CD4-positive, alpha-beta T cell treated with Interleukin-6 at 100 ng/mL for 8 hours (primary cell): ENCODE measurements at places on chromosomes 7 and 10.

DNA sequence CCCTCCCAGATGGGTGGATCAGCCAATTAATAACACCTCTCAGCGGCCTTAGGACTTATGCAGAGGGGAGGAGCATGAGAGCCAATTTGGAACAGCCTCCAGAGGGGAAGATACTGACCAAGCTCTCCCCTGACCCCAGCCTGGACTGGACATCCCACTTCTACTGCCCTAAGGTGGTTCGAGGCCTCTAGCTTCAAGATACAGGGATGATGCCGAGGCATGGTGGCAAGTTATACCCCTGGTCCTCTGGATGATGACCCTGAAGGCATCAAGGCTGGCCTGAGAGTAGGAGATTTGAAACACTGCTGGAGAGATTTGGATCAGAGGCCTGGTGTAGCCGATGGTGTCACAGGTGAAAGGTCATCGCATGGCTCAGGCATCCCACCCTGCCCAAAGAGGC, 3.2 kb downstream of the CDH23 start:
- DNase-seq, result no peak

GRCh38 chr10:133465950-133466474, 12.3 kb downstream of the SCART1 start:
- no peak for DNase-seq

DNA sequence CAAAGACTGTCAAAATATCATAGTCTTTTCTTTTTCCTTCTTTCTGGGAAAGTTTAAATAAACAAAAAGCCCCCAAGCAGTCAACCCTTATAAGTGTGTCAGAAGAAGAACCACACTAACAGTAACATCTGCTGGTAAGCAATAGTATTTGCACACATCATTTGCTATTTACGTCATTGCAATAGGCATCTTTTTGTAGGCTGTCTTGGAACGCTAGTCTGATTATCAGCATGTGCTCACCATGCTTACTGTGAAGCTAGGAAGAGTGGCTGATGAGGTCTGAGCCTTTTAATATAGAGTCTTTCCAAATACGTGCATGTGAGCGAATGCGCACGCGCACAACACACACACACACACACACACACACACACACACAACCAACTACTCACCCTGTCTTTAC, 599.0 kb upstream of the TPK1 start:
- DNase-seq, result no peak

DNA sequence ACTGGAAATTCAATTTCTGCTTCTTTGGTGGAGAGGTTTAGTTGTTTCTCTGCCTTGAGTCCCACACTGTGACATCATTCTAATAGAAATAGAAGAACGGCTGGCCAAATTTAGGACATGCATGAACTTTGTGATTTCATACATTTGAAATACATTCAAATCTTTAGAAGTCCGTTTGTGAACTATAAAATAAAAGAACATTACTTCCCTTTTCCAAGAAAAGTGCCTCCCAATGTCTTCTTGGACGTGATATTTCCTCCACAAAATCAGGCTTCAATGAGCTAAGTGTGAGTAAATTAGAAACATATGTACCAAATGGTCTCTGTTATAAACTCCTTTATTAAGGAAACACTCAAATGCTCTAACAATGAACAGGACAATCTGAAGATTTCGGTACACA, 314.5 kb upstream of the AKR1E2 start:
- DNase-seq, result no peak

DNA sequence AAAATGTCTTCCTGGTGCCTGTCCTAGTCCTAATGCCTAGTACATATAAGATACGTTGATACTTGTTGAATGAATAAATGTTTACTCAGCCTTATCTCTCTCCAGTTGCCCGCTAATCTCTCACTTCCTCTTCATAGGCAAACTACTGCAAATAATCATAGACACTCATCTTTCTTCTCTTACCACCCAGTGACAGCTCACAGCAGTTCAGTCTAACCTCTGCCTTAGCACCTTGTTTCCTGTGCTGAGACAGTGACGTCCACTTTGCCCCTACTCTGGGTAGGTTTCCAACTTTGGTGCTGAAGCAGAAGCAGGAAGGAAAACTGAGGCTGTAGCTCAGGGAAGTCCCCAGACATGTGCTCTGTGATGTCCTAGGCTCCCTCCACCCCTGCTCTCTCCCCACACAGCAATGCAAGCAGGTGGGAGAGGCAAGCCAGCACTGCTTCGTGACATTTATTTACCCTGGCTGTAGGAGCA, 45.5 kb upstream of the RHOBTB1 start:
- DNase-seq, result no peak

GRCh38 chr10:111392159-111392558, 315.3 kb downstream of the ADRA2A start:
- DNase-seq, result no peak

- DNase-seq, result no peak
These were observed 44.1 kb downstream of the SGMS1 start for GRCh38 chr10:50579491-50580261.

GRCh38 chr7:75798770-75799169, 14.8 kb downstream of the CCL24 start:
- DNase-seq, result no peak

- DNase-seq, result no peak
These were observed 53.9 kb downstream of the AP3M1 start for GRCh38 chr10:74096777-74097176.

DNA sequence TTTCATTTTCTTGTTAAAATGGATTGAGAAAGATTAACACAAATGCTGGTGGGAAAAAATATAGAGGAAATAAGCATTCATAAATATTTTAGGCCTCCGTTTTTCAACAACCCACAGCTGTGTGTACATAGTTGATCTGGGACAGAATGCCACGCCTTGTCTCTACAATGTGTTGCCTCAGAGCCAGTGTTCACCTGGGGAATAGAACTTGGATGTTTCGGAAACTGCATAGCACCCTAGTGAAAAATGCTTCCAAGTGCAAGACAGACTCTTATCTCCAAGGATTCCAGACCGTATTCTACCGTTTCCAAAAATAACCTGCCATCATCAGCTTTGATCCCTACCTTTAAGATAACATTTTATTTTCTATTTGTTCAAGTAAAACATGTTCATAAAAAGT, 260.9 kb downstream of the SDK1 start:
- no peak for DNase-seq

DNA sequence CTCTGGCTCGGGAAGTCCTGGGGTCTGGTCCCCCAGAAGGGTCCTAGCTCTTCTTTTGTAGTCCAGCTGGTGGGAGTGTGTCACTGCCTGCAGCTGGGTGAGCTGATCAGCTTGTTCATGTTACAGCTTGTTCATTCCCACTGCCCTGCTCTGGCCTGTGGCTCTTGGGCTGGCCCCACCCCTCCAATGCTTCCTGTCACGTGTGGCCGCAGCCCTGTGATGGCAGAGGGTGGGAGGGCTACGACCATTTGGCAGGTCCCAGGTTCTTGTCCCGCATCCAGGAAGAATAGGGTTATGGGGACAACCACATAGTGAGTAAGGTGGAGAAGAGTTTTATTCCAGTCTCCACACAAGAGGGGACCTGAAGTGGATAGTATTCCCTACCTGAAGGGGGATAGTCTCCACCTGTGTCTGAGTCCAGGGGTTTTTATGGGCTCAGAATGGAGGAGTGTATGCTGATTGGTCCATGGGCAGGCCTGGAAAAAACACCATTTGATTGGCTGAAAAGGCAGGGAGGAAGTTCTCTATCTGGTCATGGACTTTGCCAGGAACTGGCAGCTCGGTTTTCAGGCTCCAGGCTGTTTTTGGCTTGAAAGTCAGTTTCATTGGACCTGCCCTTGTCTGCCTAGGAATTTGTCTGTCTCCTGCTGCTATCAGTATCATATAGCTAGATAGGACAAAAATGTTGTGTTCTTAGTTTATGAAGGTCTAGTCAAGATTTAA, 13.1 kb downstream of the SDHAF3 start:
- no peak for DNase-seq

DNA sequence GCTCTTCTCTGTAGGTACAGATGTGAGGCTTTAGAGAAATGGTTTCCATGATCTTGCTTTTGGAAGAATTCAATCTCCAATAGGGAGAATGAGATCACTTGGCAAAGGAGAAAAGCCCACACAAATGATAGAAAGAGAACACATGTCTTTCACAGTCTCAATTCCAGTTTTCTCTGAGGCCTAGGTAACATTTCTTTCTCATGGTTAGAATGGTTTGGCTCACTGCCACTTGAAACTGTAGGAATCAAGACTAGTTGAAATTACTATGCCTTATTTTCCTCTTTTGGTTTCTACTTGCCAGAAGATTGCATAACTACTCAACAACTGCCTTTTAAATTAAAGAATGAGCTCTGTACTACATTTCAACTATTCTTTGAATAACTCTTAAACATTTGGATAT, 276.5 kb upstream of the TEX47 start:
- DNase-seq, result no peak

DNA sequence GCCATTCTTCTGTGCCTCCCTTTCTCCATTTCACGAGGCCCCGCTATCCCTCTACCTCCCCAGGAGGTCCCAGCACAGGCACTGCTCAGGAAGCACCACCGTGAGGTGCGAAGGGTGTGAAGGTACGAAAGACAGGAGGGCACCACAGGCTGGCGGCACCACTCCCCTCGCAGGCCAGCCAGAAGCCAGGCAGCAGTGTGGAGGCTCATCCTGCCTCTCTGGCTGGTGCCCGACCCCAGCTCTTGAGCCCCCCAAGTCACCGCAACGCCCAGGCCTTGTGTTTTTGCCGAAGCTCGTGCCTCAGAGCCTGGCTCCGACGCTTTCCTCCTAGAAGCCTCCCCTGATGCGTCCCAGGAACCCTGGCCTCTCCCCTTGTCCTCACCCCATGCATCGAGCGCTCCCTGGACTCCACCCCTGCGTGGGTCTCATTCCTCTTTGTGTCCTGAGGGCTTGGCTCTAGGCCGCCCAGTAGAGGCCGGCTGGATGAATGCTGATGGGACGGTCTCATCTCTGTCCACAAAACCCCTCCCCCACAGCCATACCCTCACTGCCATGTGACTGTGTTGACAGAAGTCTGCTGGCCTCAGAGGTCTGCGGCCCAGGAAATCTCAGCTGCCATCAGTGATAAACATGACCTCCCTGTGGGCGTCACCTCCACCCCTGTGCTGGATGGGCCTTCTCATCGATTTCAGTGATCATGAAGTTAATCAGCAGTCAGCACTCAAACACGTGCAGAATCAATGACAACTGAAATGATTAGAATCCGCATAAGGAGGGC, 19.3 kb downstream of the BRI3 start:
- DNase-seq, result no peak

- no peak for DNase-seq
These were observed 9.9 kb downstream of the LRRC4 start for GRCh38 chr7:128021366-128021765.

GRCh38 chr10:14312014-14312413, 18.7 kb downstream of the FRMD4A start:
- DNase-seq, result no peak

- DNase-seq, result no peak
These were observed 93.0 kb downstream of the LYZL2 start for GRCh38 chr10:30536578-30536977.

- DNase-seq, result no peak
These were observed 21.2 kb downstream of the PRTFDC1 start for GRCh38 chr10:24931236-24931635.

- DNase-seq, result no peak
These were observed 102.0 kb upstream of the ARMC3 start for GRCh38 chr10:22825841-22826240.

DNA sequence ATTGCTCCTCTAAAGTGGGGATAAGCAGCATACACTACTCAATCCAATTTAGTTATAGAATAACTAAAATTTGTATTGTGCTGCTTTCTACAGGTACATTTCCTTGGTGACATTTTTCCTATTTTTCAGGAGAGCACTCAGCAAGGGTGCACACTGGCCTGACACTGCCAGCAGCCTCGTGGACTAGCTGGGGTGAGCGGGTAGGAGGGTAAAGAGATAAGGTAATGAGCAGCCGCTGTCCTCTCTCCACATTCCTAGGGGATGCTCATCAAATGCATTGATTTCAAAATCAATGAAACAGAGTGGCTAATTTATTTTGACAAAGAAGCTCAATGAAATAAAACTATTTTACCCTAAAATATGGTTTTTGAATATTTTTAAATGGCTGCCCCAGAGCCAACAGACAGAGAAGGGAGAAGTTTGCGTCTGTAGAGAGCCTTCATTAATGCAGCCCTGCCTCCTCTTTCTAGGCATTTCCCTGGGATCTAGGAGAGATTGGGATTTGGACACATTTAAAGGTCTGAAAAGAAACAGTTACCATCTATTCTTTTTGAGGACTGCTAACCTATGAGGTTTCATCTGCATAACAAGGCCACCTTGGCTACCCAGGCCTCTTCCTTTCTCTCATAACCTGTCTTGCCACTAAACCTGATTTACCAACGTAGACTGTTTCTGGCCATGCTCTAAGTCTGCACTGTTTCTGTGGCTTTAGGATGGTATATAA, 561.0 kb downstream of the IPMK start:
- no peak for DNase-seq

DNA sequence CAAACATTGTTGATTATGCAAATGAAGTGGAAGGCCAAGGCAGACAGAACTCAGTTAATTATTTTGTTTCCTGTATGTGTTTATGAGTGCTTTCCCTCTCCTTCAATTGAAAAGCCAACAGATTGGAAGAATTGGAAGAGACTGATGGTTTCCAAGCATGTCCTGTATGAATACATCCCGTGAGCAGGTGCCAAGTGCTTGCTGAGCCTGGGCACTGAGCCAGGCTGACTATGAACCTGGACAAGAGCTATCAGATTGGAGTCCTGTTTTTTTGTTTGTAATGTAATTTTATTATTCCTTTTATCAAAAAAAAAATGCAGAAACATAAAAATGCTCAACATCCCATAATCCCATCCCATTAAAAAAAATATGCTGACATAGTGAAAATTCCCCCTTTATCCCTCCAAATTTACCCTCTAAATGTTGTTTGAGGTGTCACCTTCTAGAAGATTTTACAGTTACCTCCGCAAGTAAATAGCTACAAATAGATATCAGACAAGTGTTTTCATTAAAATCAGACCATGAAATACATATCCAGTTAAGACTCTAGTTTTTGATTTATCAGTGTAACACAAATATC, 449.5 kb downstream of the GRID1 start:
- no peak for DNase-seq

DNA sequence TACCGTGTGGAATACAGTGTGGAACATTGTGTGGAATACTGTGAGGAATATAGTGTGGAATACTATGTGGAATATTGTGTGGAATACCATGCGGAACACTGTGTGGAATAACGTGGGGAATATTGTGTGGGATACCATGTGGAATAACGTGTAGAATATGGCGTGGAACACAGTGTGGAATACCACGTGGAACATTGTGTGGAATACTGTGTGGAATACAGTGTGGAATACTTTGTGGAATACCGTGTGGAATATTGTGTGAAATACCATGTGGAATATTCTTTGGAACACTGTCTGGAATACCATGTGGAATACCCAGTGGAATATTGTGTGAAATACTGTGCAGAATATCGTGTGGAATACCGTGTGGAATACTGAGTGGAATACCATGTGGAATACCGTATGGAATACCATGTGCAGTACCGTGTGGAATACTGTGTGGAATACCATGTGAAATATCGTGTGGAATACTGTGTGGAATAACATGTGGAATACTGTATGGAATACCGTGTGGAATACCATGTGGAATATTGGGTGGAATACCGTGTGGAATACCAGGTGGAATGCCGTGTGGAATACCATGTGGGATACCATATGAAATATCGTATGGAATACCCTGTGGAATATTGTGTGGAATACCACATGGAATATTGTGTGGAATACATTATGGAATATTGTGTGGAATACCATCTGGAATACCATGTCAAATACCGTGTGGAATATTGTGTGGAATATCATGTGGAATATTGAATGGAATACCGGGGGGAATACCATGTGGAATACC, 133.1 kb upstream of the CHST15 start:
- no peak for DNase-seq
